ENCODE measurements at places on chromosomes 5 and 9. TPM values are rescaled to one million over a fixed set of nuclear protein-coding genes. Genes with fewer than 3 reads are reported as not detected.

Gene TMEM215
- not detected for total RNA-seq

Gene IFNK
- not detected for total RNA-seq

Gene LURAP1L
- total RNA-seq: 10.8 TPM

Gene SPARC
- 3,575 TPM for total RNA-seq

Gene PHF24
- total RNA-seq: 0.06 TPM

Gene ACSL6
- not detected for total RNA-seq

Gene FOXD4L4
- 0.53 TPM for total RNA-seq

Gene C9orf153
- not detected for total RNA-seq

Gene INSL4
- not detected for total RNA-seq

Gene PCDHGB2
- total RNA-seq: 4.7 TPM

Gene MAST4
- 48.8 TPM for total RNA-seq

Gene GOLM1
- total RNA-seq: 100 TPM

DNA sequence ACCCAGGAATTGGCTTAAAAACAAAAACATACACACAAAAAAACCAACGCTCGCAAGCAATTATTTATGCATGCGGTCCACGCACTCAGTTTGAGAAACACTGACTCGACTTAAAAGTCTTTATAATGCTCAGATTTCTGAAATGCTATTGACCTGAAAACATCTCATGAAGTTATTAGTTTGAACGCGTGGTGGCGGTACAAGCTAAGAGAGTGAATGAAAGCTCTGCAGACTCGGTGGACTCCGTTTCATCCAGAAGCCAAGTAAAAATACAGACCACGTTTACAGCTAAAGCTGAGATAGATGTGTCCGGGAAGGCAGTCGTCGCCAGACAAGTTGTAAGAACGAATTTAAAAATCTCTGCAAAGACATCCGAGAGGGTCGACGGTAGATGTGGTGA, at the start of gene PCDHB6:
TSS of gene PCDHB6 (plus strand) at position 246 of the 400 bp plus-strand sequence. CDS start 201 bp downstream, outside the sequence.
- no peak for DNase-seq

DNA sequence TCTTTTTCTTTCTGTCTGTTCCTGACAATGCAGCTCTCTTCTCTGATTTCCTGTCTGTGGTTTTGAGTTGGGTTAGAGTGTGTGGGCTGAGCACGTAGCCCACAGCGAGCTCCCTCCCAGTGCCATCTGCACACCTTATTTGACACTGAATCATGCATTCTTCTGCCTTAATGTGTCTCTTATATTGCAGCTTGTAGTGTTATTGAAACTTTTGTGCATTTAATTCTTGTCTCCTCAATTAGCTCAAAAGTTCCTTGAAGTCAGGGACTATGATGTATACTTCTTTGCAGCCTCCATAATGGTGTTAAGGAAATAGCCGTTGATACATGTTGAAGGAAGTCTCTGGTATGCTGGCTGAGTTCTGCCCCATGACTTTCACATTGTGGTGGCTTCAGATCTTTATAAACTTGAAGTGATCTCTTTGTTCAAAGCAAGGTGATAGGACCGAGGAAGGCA, 576.2 kb upstream of the CLINT1 start:
- DNase-seq: no peak

- DNase-seq: no peak
These were observed 3.6 kb downstream of the ZFP2 start for GRCh38 chr5:178899289-178899688.

GRCh38 chr9:115989831-115990230, 163.8 kb upstream of the PAPPA start:
- DNase-seq: no peak

DNA sequence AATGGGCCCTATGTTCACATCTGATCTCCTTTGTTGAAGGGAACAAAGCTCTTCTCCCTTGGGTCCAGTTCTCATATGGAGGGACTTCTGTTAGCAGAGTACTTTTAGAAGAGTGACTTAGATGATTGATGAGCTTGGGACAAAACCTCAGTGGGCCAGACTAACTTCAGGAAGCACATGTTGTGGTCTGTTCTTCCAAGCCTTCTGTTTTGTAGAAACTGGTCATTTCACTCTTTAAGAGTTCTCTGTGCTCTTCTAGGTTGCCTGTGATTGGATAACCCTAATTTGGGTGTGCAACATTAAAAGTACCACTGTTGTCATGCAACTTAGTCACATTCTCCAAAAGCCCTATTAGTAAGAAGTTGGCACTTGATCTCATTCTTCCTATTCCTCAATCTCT, 183.5 kb upstream of the ACO1 start:
- no peak for DNase-seq

DNA sequence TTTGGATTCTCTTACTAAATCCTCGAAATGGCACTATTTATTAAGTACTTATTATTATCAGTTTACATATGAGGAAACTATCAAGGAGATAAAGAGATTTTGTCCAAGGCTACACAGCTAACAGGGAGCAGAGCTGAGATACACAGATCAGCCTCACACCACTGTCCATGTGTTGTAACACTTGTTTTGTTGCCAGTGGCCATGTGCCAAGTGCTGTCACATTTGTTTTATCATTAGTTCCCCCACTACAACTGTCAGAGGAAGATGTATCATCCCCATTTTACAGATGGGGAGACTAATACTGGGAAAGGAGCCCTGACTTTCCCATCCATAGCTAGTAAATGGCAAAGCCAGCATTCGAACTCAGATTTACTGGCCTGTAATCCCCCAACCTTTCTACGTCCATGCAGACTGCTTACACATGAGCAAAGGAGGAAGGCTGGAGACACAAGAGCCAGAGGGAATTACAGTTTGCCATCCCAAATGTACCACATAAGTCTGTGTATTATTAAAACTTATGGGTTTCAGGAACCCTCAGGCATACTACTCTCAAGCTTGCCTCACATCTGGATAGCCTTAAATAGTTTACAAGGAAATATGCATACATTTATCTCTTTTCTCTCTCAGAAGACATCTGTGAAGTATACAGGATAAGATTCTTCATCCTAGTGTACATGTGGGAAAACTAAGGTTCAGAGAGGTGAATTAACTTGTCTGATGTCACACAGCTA, 25.1 kb downstream of the PAPPA start:
- no peak for DNase-seq

DNA sequence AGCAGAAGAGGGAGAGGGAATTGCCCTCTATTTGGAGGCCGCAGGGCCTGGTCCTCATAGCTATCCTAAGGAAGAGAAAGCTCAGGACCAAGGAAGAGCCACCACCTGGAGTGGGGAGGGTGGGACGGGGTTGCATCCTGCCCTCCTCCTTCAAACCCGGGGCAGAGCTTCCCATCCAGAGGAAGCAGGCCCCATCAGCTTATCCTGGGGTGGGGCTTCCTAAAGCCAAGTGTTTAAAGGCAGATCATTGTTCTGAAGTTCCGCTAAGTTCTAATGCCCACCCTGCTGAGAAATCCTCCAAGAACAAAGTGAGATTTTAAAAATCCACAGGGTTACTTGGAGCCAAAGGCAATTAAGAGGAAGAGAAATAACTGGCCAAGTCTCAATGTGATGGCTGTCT, 210.3 kb downstream of the C9orf152 start:
- no peak for DNase-seq

DNA sequence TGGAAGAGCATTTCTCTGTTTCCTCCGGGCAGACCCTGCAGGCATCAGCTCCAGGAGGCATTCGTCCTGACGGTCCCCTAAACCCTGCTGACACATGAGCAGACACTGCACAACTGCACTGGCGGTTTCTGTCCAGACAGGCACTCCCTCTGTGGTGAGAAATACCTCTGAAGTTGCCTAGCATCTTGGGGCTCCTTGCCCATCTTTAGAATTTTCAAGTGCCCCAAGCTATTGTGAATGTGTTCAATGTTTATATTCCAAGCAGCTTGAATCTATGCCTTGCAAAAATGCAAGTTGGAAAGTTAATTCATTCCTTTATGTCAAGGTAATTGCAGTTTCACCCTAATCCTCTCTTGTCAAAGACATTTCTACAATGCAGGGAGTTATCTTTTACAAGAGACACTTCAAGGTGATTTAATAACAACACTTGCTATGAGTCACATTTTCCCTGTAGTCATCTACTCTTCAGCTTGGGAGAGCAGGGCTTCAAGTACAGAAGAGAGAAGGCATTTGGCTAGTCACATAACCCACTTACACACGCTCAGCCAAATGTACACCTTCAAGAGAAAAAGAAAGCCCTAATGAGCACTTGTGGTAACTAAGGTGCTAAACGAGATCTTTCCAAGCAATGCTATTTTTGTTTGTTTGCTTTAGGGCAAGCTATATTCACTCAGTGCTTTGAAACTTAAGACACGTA, 302.5 kb downstream of the MLLT3 start:
- no peak for DNase-seq

DNA sequence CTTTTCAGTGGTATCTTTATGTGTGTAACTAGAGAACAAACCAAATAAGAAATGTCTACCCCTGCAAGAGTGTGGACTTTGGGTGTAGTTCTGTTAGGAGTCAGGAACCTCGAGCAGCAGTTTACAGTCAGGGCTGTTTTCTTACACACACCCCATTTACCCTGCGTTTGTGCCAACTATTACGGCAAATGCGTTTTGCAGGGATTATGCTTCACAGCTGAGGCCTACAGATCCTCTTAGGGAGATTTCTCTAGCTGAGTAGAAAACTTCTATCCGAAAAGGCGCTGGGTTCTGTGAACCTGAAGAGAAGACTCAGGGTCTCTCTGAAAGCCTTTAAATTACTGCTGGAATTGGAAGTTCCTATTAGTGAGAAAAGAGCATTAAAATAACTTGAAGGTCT, 51.4 kb downstream of the ACER2 start:
- no peak for DNase-seq

DNA sequence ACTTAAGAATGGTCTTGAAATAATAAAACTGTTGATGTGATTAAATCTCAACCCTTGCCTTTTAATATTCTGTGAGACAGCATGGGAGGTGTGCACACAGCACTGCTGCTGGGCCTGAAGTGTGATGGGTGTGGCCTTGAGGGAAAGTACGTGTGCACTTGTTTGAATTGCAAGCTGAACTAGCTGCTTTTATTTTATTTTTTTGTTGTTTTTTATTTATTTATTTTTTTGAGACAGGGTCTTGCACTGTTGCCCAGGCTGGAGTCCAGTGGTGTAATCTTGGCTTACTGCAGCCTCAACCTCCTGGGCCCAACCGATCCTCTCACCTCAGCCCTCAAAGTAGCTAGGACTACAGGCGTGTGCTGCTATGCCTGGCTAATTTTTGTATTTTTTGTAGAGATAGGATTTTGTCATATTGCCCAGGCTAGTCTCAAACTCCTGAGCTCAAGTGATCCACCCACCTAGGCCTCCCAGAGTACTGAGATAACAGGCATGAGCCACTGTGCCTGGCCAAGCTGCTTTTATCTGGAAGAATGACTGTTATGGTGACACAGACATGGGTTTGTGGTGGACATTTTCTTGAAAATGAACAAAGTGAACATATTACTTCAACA, 58.9 kb downstream of the GPR107 start:
- no peak for DNase-seq

GRCh38 chr9:130036099-130036498, 6.9 kb downstream of the FNBP1 start:
- no peak for DNase-seq

- no peak for DNase-seq
These were observed 248.1 kb upstream of the MAP3K1 start for GRCh38 chr5:56567278-56567677.

- no peak for DNase-seq
These were observed 117.1 kb downstream of the ICE1 start for GRCh38 chr5:5539590-5539989.

- DNase-seq: no peak
These were observed 54.1 kb downstream of the OSMR start for GRCh38 chr5:38899936-38900335.

All from glomerular endothelial cell (primary cell).